Activated CD4-positive, alpha-beta T cell treated with anti-CD3 and anti-CD28 coated beads, Interleukin-2, amount 50 U/mL, for 4 hours (primary cell): ENCODE measurements at places on chromosomes 7 and 10.

GRCh38 chr7:12596225-12596790, 25.8 kb downstream of the SCIN start:
- DNase-seq = no peak

- DNase-seq = no peak
These were observed 37.7 kb upstream of the ODAD2 start for GRCh38 chr10:28036587-28036986.

- DNase-seq = no peak
These were observed 68.9 kb downstream of the FAM53B start for GRCh38 chr10:124675261-124675660.

DNA sequence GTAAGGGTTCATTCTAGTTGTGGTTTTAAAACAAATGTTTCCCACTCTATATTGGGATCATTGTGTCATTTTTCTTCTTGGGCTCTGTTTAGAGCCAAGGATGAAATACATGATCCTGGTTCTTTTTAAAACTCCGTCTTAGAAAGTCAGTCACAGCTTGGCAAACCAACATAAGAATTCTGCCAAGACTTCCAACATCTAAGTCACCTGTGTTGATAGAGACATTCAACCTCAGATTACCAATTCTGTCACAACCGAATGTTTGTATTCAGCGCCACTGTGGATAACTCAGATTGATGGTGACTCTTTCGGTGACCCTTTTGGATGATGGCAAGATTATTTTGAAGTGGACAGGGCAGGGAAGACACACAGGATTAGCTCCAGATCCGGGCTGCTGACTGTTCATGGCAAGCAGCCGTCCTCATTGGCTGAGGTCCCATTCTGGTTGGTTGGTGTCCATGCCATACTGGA, 255.4 kb downstream of the ARHGAP21 start:
- no peak for DNase-seq

- DNase-seq = no peak
These were observed 196.1 kb downstream of the ZEB1 start for GRCh38 chr10:31515116-31515515.

DNA sequence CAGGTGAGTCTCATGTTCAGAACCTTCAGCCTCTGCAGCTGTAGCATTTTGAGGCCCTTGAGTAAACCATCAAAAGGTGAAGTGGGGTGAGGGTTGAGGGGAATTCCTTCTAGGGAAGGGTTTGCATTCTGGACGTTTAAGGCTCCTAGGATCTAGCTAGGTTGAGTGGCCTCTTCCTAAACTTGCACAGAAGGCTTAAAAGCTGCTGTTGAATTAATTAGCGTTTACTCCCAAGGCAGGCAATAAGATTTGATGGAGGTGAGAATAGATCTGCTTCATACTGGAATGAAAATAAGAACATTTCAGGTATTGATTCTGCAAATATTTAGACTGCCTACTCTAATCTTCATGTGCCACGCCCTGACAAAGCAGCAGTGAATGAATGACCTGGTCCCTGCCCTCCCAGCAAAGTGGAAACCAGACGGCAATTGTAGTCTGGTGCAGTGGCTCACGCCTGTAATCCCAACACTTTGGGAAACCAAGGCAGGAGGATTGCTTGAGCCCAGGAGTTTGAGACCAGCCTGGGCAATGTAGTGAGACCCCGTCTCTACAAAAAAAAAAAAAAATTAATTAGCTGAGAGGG, 11.4 kb upstream of the KPNA7 start:
- DNase-seq = no peak

DNA sequence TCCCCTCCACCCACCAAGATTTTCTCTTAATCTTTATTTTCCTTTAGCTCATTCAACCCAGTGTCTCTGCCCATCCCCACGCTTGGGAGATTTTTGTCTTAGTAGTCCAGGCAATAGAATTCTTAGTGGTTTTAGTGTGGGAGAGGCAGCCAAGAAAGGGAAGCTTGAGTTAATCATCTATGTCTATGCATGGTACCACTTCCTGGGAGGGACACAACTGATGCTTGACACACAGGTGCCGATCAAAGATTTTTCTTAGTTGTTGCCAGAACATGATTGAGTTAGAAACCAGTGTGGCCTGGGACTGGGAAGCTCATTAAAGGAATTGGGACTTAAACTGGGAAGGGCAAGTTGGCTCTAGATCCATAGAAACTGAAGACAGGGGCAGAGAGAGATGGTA, 3.1 kb downstream of the STRA8 start:
- no peak for DNase-seq

DNA sequence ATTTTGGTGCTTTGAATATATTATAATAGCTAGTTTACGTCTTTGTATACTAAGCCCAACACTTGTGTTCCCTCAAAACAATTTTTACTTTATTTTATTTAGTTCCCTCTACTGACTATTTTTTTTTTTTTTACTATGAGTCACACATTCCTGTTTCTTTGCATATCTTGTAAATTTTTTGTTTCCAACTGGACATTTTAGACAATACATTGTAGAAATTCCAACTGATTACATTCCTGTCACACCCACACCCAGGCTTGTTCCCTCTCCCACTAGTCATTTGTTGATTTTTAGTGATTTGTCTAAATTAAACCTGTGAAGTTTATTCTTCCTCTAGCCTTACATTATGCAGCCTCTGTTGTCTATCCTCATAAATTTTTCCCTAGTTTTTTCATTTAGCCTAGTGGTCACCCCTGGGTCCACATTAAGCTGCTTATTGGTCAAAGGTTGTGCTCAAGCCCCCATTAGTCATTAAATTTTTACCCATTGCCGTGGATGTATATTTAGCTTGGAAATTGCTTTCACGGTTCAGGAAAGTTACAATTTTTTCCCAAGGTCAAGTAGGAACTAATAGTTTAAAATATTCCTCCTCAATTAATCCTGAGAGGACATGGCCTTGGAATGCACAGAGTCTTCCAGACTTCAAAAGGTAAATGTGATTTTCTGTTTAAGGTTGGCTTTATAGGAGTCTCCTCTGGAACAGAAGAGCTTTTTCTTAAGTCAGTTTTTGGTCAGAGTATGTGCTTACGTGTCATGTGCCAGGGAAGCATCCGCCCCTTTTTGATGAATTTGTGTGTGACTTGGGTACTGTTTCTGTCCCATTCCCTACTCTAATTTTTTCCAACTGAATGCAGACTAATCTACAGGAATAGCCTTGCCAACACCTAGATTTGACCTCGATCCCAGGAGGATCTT, 207.6 kb upstream of the TMEM72 start:
- DNase-seq = no peak

- no peak for DNase-seq
These were observed 10.6 kb upstream of the DNMBP start for GRCh38 chr10:100020142-100020885.

DNA sequence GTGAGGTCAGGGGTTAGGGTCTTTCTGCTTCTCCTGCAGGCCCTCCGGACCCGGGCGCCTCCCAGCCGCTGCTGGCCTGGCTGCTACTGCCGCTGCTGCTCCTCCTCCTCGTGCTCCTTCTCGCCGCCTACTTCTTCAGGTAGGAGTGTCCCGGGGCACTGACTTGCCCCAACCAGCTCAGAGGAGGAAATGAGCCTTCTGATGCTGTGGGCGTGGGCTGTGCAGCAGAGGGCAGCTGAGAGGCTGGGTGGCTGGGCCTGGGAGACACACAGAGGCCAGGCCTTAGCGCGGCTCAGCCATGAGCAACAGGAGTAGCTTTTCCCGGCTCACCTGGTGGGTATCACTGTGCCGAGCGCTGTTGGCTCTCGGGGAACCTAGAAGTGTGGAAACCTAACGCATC, 78.9 kb downstream of the MKI67 start:
- DNase-seq = peak; percentile 77

- DNase-seq = no peak
These were observed 30.3 kb downstream of the SLC29A3 start for GRCh38 chr10:71349406-71349805.

GRCh38 chr7:2433713-2434550, 30.5 kb downstream of the CHST12 start:
- no peak for DNase-seq

DNA sequence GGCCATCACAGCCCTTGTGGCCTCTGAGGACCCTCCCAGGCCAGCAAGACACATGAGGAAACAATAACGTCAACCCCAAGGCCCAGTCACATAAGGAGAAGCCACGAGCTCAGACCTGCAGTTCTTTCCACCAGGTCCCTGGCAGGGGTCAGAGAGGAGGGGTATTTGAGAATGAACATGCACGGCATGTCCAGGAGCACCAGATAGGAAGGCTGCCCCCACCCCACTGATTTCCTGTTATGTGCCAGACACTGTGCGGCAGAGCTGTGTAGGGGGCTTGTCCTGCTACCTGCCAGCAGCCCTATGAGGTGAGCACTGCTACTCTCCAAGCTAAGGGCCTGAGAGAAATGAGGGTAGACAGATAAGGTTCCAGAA, 40.7 kb upstream of the ZMIZ1 start:
- no peak for DNase-seq

DNA sequence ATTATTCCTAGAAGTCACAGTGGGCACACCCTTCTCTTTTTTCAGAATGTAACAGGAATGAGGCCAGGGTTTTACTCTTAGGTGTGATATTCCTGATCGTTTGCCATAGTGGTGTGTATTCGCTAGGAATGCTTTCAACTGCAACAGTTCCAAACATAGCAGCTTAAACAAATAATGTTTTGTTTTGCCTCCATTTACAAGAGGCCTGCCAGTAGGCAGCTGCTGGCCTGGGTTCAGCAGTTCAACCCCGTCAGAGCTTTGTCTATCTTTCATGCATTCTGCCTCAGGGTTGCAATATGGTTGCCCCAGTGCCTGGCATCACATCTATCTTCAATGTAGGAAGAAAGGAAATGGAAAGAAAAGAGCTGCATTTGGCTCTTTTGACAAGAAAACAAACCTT, 21.7 kb upstream of the RET start:
- DNase-seq = no peak

DNA sequence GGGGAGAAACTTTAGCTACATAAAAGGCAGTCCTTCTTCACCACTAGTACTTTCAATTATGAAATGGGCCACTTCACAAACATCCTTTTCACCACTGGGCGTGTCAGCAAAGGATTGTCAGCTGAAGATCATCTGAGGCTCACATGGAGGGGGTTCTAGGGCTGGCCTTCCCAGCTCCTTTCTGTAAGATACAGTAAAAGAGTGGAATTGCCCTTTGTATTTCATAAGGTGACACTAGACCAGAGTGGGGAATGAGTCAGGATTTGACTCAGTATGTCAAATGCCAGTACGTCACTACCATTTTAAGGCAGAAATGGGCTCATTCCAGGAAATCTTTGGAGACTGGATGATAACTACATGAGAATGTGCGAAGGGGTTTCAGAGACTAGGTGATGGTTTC, 21.2 kb upstream of the BLOC1S2 start:
- DNase-seq = no peak

DNA sequence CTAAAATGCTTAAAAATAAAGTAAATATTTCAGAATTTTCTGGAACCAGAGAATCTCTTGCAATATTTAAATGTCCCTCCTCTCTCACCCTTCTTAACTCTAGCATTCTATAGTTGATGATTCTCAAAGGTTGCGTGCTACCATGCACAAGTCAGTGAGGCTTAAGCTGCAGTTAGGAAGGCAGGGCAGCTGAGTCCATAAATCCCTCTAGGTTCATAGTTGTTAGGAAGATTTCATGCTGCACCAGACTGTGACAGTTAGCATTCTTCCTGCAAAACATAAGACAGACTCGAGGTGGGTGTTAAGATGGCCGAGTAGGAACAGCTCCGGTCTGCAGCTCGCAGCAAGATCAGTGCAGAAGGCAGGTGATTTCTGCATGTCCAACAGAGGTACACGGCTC, 70.6 kb downstream of the MET start:
- no peak for DNase-seq

DNA sequence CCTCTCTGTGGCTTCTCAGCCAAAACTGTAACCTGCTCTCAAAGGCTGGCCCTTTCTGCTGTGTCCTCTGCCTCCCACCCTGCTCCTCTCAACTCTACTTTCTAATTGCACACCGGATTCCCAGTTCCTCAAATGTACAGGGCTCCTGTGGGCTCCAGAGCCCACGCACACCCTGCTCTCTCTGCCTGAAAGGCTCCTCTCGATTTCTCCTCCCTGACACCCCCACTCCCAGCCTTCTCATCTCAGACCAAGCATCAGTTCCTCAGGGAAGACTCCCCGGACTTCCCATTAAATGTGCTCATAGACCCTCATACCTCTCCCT, 111.7 kb upstream of the STEAP1B start:
- no peak for DNase-seq

DNA sequence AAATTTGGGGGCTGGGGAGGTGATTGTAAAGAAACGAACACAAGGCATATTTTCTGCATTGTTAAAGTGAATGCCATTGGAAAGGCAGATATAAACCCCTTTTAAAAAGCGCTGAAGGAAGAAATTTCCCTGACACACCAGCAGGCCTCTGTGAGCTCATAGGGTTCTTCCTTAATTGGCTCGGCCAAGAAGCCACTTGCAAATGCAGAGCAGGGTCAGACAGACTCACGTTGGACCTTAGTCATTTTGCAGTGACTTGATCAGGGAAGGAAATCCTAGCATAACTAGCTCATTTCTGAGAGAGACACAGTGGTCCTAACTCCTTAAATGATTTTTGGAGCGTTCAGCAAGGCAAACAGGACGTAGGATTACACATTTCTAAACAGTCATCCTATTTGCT, 1461.4 kb downstream of the GATA3 start:
- DNase-seq = no peak

GRCh38 chr7:12847001-12847400, 159.6 kb downstream of the ARL4A start:
- no peak for DNase-seq

- no peak for DNase-seq
These were observed 26.7 kb upstream of the CUL1 start for GRCh38 chr7:148672041-148672440.

GRCh38 chr7:139536152-139536551, 12.7 kb downstream of the CLEC2L start:
- no peak for DNase-seq

DNA sequence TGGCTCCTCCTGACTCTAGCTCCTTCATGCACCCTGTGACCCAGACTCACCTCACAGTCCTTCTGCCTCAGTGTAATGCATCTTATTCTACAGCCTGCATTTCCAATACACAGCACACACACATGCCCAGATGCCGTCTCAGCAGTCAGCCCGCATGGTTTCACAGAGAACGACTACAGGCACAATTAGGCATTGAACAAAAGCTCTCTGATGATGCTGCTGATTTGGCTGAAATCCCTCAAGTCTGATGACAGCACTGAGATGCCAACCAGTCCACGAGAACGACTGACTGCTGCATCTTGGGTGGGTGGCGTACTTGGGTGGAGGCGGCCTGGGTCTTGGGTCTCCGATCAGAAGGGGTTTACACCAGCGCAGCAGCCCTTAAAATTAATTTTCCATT, 200.4 kb downstream of the TAX1BP1 start:
- DNase-seq = no peak

- DNase-seq = no peak
These were observed 51.1 kb upstream of the ADARB2 start for GRCh38 chr10:1788401-1788800.

- no peak for DNase-seq
These were observed 29.8 kb downstream of the MTURN start for GRCh38 chr7:30164567-30164966.
